Psoas muscle (tissue), 8 donors: ENCODE measurements at places on chromosomes 11 and 22. TPM values are rescaled to one million over a fixed set of nuclear protein-coding genes. Genes with fewer than 3 reads are reported as not detected.
A peak's percentile ranks its signal among the peaks of the same experiment; 100 is the strongest.

The SHISA8 gene
- total RNA-seq = 0.26 TPM

DNA sequence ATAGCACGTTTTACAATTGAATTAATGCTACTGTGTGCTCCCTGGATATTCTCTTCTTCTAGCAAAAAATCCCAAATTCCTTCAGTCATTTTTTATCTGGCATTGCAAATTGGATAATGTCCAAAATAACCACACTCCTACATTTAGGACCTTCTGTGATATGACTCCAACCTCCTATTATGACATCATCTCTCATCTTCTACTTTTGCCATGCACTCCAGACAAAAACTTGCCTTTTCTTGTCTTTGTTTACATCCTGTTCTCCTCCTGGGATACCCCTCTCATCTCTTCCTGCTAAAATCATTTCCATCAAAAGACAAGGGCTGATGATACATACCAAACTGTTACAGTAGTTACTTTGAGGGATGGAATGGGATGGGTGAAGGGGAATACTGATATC is 20.6 kb upstream of the TMEM218 start:
- no peak for DNase-seq

- no peak for DNase-seq
Observed at GRCh38 chr11:104633226-104633625, 265.0 kb downstream of the CASP12 start.

DNA sequence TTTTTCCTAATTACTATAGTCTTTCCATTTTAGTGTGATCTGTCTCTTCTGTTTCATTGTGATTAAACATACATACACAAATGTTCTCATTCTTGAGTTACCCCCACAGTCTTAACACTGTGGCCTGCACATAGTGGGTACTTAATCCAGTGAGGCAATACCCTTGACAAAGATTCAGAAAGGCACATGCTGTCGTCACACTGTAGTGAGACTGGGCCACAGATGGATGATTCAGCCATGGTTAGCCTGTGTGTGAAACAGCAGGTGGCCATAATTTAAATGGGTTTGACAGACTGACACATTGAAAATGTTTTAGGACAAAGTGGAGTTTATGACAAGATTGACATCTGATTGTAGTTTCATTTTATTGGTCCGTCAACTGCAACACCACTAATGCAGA is 313.1 kb downstream of the C11orf87 start:
- no peak for DNase-seq

DNA sequence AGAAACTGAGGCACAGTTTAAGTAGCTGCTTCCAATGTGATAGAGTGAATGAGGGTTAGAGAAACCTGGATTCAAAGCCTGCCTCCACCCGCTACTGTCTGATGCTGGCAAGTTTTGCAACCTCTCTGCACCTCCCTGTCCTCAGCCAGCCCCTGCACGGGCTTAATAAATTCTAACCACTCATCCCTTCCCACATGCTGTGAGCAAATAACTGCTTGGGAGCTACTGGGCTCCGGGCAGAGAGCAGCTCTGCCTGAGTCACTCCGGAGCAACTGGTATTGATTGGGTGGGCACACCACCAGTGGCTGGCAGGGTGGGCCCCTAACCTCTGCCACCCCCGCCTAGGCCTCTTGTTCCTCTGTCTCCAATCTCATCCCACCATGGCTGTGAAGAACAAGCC is 104.3 kb upstream of the SYT13 start:
- no peak for DNase-seq

DNA sequence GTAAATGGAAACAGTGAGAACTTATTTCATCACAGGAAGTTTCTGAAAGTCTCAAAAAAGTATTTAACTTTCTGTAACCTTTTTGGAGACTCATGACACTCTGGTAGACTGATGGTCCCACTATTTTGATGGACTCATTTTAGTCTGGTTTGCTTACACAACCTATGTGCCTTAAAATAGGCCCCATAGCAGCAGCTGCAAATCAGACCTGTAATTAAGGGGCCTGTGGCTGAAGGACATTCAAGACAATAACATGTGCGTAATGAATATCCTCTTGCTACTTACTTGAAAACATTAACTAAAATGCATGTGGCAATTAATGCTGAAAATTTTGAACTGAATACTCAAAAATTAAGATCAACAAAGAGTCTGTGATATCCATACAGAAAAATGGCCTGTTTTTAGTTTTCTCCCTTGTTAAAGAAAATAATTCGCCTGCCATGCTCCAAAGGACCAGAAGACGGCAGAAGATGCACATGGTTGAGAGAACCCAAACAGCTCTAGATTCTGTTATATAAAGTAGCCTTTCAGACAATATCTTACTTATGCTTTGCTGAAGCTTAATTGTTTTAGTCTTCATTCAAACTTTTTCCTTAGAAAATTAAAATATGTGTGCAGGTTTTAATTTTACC is 568.5 kb downstream of the KCNA4 start:
- no peak for DNase-seq

The BAIAP2L2 gene
- not detected for total RNA-seq

DNA sequence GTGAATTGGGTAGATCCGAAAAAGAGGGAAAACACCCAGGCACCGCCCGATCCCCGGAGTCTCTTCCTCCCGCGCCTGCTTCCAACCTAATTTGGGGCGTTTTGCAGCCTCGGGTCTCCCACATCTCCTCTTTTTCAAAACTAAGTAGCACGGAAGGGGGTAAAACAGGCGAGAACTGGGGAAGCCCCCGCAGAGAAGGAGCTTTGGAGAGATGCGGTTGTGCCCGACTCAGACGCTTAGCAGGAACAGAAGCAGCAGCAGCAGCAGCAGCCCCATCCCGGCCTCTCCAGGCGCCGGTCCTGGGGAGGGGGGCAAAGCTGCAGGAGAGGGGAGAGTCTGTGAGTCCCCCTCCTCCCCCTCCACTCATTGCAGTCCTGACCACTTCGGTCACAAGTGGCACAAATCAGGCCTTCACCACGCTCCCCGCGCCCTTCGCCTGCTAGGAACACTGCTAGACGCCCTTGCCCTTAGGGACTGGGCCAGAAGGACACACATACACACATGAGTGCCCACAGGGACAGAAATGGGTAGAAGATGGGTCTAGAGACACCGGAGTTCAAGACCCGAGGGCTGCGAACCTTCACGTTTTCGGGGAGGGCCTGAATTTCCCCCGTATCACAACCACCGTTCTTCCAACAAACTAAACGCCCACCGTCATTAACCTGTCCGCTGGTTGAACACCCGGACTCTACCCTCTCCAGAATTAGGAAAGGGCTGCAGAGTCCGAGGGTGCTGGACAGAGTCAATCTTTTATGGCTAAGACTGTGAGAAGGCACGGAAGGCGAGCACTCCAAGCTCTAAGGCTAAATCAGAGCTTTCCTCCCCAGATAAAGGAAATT is 98.3 kb upstream of the HSD17B12 start:
- no peak for DNase-seq

GRCh38 chr11:105907319-105907718 is 114.7 kb downstream of the MSANTD4 start:
- DNase-seq = no peak

The NTM gene
- total RNA-seq = not detected

- DNase-seq = no peak
Observed at GRCh38 chr11:813456-814096, 3.8 kb downstream of the RPLP2 start.

- peak; percentile 90 for DNase-seq
Observed at GRCh38 chr11:130513132-130513531, 64.7 kb downstream of the ADAMTS15 start.

The MRGPRE gene
- not detected for total RNA-seq

DNA sequence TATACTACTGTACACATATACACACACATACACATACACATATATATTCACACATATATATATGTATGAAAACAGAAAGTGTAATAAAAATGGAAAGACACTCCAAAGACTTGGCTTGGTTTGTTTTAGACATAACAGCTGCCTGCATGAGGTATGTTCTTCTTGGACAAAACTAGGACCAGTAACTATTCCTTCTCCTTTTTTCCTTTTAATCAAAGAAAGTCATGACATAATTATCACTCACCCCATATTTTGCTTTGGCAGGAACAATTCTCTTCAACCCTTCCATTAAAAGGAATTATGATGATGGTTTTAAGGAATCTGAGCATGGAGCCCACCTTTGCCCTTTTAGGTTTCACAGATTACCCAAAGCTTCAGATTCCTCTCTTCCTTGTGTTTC is at the start of gene OR5D14:
OR5D14 (plus strand) TSS at position 301 of the 400 bp plus-strand sequence; CDS start at position 301, 0 bp downstream.
- DNase-seq = no peak

The MIAT gene
- 0.32 TPM for total RNA-seq

GRCh38 chr11:16403448-16403803 is 47.1 kb upstream of the SOX6 start:
- no peak for DNase-seq

GRCh38 chr11:82270870-82271269 is 462.8 kb downstream of the FAM181B start:
- no peak for DNase-seq

The TMEM191C gene
- total RNA-seq = 0.34 TPM

GRCh38 chr11:126793596-126793995 is 207.0 kb downstream of the KIRREL3 start:
- DNase-seq = no peak

DNA sequence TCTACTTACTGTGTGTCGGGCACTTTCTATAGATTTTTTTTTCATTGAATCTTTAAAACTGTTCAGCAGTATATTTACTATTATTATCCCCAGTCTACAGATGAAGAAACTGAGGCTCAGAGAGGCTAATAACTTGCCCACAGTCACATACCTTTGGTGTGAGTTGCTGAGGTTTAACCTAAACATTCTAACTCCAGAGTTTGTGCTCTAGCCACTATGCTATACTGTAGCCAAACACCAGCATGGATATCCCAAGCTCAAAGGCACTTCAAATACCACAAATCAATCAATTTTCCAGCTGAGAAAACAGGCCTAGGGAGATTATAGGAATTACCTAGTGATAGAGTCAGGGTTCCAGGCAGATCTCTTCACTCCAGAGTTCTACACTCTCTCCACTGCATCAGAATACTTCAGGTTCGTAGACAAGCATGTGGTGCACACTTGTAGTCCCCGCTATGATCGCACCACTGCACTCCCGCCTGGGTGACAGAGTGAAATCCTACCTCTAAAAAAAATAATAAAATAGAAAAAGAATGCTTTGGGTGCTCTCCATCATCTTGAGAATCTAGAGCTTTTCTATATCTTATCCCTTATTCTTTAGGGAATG is 20.4 kb upstream of the UPB1 start:
- no peak for DNase-seq

- no peak for DNase-seq
Observed at GRCh38 chr11:61487342-61488025, 21.1 kb upstream of the LRRC10B start.

The QSER1 gene
- 16.7 TPM for total RNA-seq

GRCh38 chr11:95599959-95600586 is 189.5 kb downstream of the FAM76B start:
- DNase-seq = no peak

The PRMT3 gene
- 23.2 TPM for total RNA-seq

GRCh38 chr11:114077482-114078305 is 18.2 kb downstream of the ZBTB16 start:
- DNase-seq = peak; percentile 48

The CDC45 gene
- not detected for total RNA-seq

DNA sequence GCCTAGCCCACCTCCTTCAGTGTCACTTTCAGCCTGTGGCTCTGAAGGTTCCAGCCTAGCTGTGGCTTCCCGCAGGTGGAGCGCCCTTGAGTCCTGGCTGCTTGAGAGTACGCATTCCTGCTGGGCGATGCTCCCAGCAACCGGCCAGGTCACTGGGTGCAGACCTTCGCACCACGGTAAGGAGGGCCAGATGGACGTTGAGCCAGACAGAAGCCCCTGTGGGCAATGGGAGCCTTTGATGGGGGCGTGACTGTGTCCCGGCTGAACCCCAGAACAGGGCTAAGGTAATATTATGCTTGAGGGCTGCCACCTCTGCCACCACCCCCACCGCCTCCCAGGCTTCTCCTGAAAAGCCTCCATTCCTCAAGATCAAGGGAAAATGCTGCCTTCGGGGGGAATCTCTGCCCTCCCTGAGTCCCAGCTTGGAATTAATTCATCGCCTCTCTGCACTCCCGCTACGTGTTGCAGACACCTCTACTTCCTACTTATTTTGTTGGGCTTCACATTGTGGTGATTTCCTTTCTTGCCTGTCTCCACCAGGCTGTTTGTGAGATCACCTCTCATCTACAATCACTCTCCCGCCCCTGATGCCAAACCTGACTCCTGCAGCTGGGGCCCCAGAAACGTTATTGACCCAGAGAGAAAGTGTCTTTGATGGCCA is 144.9 kb upstream of the NECTIN1 start:
- DNase-seq = no peak

- DNase-seq = no peak
Observed at GRCh38 chr22:19438298-19438697, 6.0 kb downstream of the MRPL40 start.

DNA sequence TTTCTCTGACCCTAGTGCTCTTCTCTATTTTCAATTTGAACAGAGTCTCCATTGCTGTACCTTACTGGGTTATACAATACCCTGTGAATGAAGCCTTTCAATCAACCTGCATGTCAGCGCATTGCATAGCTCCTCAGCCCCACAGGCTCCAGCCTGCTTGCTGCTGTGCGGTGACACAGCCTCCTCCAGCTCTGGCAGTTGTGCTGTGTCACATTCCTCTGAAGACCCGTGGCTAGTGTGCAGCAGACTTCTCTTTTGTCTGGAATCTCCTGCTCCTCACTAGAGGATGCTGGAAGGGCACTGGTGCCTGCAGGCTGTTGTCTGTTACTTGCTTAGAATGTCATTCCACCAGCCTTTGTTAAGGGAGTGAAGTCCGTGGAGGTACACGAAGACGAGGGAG is 390.1 kb upstream of the B3GAT1 start:
- no peak for DNase-seq

The SLC37A2 gene
- 1.2 TPM for total RNA-seq

DNA sequence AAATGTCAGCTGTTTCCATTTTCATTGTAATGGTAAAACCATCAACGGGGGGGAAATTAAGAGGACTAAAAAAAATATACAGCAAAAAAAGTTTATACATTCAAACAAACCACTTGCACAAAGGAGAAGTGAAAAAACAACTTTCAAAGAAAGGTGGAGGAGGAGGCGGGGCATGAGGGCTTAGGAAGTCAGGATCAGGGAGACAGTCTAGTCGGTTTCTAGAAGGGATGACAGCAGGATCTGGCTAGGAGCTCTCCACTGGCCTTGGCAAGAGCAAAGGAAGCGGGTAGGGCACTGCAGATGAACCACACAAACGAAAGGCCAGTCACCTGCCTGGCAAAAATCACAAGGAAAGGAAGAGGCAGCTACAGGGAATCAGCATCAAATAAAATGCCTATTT is 31.0 kb downstream of the NAP1L4 start:
- DNase-seq = no peak

GRCh38 chr22:38700789-38701628 is at the start of gene JOSD1:
Gene JOSD1, minus strand, starts transcription at chr22:38700943. Its CDS starts 956 bp downstream, at chr22:38699987.
- DNase-seq = peak; percentile 97

GRCh38 chr11:78192911-78193351 is 4.2 kb downstream of the USP35 start:
- DNase-seq = no peak

The SLC17A6 gene
- not detected for total RNA-seq

- DNase-seq = peak; percentile 19
Observed at GRCh38 chr22:20002636-20003035, 14.0 kb downstream of the ARVCF start.

The CTTN gene
- 108 TPM for total RNA-seq

The DUSP8 gene
- total RNA-seq = 13.2 TPM

The OR52J3 gene
- total RNA-seq = not detected
